ENCODE measurements at places on chromosomes 2 and 18.

GRCh38 chr2:212712466-212712865 lies 173.9 kb upstream of the ERBB4 start:
- H3K27ac ChIP-seq: no peak overlapping the region
- no peaks in the 10 kb centered on the region for H3K36me3 ChIP-seq
- H3K4me3 ChIP-seq: no peak overlapping the region
- no peak for DNase-seq
- H3K27me3 ChIP-seq: no peaks in the 10 kb centered on the region
- no peaks in the 10 kb centered on the region for H3K4me1 ChIP-seq

GRCh38 chr2:235639428-235639773 lies 145.6 kb downstream of the AGAP1 start:
- no peak for DNase-seq
- peaks cover 38% of the 10 kb centered on the region for H3K4me1 ChIP-seq
- peak overlapping the region; percentile 94 for H3K27ac ChIP-seq
- peaks cover 9% of the 10 kb centered on the region for H3K27me3 ChIP-seq
- peaks cover 7% of the 10 kb centered on the region for H3K36me3 ChIP-seq

GRCh38 chr2:70188460-70188859 lies 2.4 kb downstream of the C2orf42 start:
- H3K36me3 ChIP-seq: peaks cover 27% of the 10 kb centered on the region
- peak overlapping the region; percentile 29 for H3K27ac ChIP-seq
- H3K4me1 ChIP-seq: peaks cover 9% of the 10 kb centered on the region

- no peak overlapping the region for H3K27ac ChIP-seq
- DNase-seq: no peak
- H3K27me3 ChIP-seq: no peaks in the 10 kb centered on the region
- H3K36me3 ChIP-seq: no peaks in the 10 kb centered on the region
- H3K4me3 ChIP-seq: peak overlapping the region; percentile 57
These were observed 12.9 kb upstream of the MGAT4A start for GRCh38 chr2:98743835-98744234.

DNA sequence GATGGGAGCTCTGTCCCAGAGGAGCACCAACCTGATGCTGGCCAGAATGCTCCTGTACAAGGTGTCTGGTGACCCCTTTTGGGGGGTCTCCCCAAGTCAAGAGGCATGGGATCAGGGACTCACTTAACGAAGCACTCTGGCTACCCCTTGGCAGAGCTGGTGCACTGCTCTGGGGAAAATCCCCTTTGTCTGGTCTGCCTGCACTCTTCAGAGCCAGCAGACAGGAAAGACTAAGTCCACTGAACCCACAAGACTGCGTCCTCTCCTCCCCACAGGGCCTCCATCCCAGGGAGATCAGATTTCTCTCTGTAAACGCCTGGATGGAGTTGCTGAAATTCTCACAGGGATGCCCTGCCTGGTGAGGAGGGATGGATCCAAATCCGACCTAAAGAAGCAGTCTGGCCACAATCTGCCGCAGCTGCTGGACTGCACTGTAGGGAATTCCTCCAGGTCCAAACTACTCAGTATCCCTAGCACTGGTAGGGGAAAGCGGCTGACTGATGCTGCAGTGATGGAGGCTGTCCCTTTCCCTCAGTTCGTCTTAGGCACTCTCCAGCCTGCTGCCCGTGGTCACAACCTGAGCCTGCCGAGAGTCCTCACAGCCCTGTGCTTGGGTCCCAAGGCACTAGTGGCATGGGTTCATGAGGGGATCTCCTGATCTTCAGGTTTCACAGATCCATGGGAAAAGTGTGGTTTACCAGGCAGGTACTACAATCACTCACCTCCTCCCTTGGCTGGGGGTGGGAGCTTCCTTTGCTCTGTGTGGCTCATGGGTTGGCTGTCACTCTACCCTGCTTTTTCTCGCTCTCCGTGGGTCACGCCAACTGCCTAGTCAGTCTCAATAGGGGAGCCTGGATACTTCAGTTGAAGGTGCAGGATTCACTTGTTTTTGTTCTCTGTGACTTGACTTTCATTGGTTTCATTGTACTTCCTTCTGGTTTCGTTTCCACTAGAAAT lies 98.6 kb downstream of the SLC4A10 start:
- H3K4me3 ChIP-seq: peak overlapping the region; percentile 47
- DNase-seq: no peak
- H3K27ac ChIP-seq: no peak overlapping the region
- no peaks in the 10 kb centered on the region for H3K36me3 ChIP-seq

GRCh38 chr2:119707117-119708087 lies 28.4 kb downstream of the TMEM177 start:
- no peak for DNase-seq
- no peak overlapping the region for H3K27ac ChIP-seq
- H3K36me3 ChIP-seq: peaks cover 8% of the 10 kb centered on the region
- H3K4me3 ChIP-seq: no peak overlapping the region
- no peaks in the 10 kb centered on the region for H3K4me1 ChIP-seq

- no peak overlapping the region for H3K4me3 ChIP-seq
- H3K4me1 ChIP-seq: no peaks in the 10 kb centered on the region
- no peak overlapping the region for H3K27ac ChIP-seq
- no peaks in the 10 kb centered on the region for H3K36me3 ChIP-seq
- DNase-seq: no peak
These were observed 238.9 kb downstream of the XIRP2 start for GRCh38 chr2:167127135-167127534.

DNA sequence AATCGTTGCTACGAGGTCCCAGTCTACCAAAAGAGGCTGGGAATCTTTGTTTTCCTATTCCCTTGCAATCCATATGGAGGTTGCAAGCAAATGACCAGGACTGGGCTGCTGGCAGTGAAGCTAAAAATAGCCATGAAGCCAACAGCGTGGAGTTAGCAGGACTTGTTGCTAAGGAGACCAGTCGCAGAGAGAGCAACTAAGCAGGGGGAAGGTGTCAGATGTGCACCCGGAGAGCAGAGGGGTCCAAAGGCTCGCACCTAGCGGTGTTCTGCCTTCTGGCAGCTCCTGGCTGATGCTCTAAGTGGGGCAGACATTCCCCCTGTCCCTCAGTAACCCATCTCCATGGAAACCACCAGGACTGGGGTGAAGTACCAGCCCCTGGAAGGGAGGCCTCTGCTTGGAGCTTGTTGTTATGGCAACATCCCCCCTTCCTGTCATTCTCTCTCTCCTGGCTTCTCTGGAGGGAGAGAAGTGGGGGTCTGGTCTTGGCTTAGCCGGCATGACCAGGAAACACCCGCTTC lies 84.6 kb downstream of the DNMT3A start:
- no peak overlapping the region for H3K4me3 ChIP-seq
- H3K36me3 ChIP-seq: peaks cover 8% of the 10 kb centered on the region
- no peaks in the 10 kb centered on the region for H3K27me3 ChIP-seq
- peak overlapping the region; percentile 15 for H3K27ac ChIP-seq
- no peak for DNase-seq
- H3K4me1 ChIP-seq: peaks cover 5% of the 10 kb centered on the region

DNA sequence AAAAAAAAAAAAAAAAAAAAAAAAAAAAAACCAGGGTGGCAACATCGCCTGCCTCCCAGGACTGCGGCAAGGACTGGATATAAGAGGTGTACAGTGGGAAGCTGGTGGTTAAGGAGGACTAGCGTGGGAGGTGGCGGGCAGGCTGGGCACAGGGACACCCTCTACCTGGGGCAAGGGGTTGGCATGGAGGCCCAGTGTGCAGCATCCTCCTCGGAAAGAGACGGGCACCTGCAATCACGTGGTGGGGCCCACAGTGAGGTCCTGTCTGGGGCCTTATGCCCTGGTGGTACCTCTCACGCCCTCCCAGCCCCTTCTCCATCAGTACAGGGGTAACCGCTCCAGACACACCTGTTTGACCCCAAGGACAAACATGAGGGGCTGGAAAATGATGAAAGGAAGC lies 27.9 kb downstream of the PXDN start:
- no peaks in the 10 kb centered on the region for H3K4me1 ChIP-seq
- no peaks in the 10 kb centered on the region for H3K27me3 ChIP-seq
- H3K4me3 ChIP-seq: no peak overlapping the region

- H3K4me1 ChIP-seq: peaks cover 5% of the 10 kb centered on the region
- DNase-seq: no peak
- peaks cover 6% of the 10 kb centered on the region for H3K27me3 ChIP-seq
- no peak overlapping the region for H3K4me3 ChIP-seq
These were observed 40.9 kb downstream of the GATA6 start for GRCh38 chr18:22210311-22210754.

- no peak overlapping the region for H3K27ac ChIP-seq
- no peaks in the 10 kb centered on the region for H3K36me3 ChIP-seq
- H3K4me1 ChIP-seq: no peaks in the 10 kb centered on the region
- no peaks in the 10 kb centered on the region for H3K27me3 ChIP-seq
- no peak for DNase-seq
- H3K4me3 ChIP-seq: no peak overlapping the region
These were observed 54.0 kb downstream of the HRH4 start for GRCh38 chr18:24514439-24514838.

DNA sequence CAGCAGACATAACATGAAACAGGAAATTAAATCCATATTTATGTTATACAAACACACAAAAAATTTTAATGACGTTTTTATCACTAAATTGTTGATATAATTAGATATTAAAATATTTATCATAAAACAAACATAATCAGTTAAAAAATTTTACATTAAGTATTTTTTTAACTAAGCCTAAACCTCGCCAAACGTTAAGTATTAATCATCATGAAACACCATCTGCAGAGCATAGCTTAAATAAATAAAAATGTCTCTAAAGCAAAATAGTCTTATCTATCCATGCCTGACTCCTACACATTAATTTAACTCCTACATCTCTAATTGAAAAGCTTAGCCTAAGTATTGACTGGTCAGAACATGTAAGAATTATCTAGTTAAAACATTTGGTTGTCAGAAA lies 271.6 kb upstream of the RND3 start:
- H3K27me3 ChIP-seq: no peaks in the 10 kb centered on the region
- no peaks in the 10 kb centered on the region for H3K36me3 ChIP-seq
- no peak for DNase-seq

GRCh38 chr2:55090702-55091101 lies 40.5 kb upstream of the RTN4 start:
- H3K4me1 ChIP-seq: no peaks in the 10 kb centered on the region
- peaks cover 11% of the 10 kb centered on the region for H3K27me3 ChIP-seq
- no peak overlapping the region for H3K4me3 ChIP-seq
- H3K36me3 ChIP-seq: peaks cover 3% of the 10 kb centered on the region
- no peak overlapping the region for H3K27ac ChIP-seq

DNA sequence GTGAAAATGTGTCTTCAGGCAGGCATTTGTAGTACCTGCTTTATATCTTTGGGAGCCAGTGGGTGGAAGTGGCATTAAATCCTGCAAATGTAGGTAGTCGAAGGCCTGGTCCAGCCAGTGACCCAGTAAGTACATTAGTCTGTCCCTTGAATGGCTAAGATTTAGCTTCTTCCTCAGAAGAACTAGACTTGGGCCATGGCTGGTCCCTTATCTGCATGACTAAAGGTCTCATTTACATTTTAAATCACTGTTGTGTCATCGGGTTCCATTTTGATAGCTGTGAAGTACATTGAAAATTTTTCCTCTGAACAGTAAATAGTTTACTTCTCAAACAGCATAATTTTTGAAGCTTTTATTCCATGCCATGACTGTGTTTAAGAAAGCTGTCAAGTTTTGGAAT lies 438.4 kb upstream of the KLHL29 start:
- no peaks in the 10 kb centered on the region for H3K27me3 ChIP-seq
- no peak overlapping the region for H3K27ac ChIP-seq
- H3K4me1 ChIP-seq: no peaks in the 10 kb centered on the region
- H3K36me3 ChIP-seq: no peaks in the 10 kb centered on the region

DNA sequence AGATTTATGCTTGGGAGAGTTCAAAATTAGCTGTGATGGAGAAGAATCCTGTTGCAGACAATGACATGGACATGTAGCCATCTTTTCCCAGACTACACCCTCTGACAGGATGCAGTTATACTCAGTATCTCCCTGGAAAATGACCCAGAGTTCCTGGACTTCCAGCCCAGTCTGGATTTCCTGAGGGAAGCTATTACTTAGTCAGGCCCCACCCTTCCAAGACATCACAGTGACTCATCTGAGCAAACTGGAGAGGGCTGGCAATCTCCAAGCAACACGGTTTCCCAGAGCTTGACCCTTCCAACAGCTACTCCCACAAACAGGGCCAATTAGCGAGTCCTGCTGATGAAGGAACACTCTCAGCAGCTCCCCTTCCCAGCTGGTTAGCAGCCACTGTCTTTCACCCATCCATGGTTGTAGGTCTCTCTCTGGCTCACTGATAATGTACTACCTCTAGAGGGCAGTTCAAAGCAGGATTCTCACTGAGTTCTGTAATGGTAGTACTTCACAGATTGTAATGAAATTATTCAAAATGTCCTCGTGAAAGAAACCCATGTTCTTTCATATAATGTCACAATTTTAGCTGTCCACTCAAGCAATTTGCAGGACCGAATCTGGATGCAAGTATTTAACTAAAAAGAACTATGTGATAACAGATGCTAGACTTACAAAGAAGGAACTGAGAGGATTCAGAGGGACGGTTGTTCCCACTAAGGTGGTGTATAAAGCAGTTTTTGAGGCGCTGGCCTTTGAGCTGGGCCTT lies 110.2 kb downstream of the MDH1 start:
- H3K27ac ChIP-seq: no peak overlapping the region
- no peaks in the 10 kb centered on the region for H3K4me1 ChIP-seq
- no peak for DNase-seq
- H3K27me3 ChIP-seq: no peaks in the 10 kb centered on the region
- H3K4me3 ChIP-seq: no peak overlapping the region

DNA sequence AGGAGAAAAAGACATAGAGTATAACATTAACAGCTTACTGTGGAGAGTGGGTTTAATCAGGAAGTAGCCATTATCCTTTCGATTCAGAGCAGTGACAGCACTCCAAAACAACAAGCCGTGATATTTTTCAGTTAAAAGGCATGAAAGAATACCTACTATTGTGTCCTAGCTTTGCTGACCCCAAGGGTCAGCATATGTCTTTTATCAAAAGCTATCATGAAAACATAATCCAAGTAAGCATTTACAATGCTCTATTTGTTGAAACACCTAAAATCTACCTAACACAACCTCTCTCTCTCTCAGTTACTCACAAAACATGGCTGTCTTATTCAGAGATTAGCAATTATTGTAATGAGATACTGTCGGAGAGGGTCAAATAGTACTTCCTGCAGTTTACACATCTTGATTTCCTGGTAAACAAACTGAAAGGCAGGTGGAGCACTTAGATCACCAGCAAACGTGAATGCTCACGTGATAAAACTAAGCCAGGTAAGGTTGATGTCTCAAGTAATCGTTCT lies 100.0 kb downstream of the BAZ2B start:
- H3K4me3 ChIP-seq: peak overlapping the region; percentile 80
- peaks cover 25% of the 10 kb centered on the region for H3K4me1 ChIP-seq
- H3K36me3 ChIP-seq: peaks cover 4% of the 10 kb centered on the region
- peak overlapping the region; percentile 92 for H3K27ac ChIP-seq
- H3K27me3 ChIP-seq: no peaks in the 10 kb centered on the region

Data from effector memory CD8-positive, alpha-beta T cell (primary cell).